ENCODE measurements at places on chromosomes 1 and 21.

DNA sequence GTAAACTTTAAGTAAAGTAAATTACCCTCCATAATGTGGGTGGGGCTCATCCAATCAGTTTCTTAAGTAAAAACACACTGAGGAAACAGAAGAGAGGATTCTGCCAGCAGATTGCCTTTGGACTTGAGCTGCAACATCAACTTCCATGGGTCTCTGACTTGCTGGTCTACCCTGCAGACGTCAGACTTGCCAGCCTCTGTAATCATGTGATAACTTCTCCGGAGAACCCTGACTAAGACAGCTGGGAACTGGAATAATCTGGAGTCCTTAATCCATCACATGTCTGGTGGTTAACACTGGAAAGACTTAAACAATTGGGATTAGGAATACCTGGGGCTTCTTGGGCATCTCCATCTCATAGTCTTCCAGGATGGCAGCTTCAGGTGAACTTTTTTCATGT lies 13.2 kb upstream of the CEP350 start:
- DNase-seq = no peak

- no peak for DNase-seq
Measured at GRCh38 chr21:39251326-39251725, 62.1 kb downstream of the BRWD1 start.

- DNase-seq = no peak
Measured at GRCh38 chr1:17199267-17200044, 5.5 kb upstream of the PADI1 start.

DNA sequence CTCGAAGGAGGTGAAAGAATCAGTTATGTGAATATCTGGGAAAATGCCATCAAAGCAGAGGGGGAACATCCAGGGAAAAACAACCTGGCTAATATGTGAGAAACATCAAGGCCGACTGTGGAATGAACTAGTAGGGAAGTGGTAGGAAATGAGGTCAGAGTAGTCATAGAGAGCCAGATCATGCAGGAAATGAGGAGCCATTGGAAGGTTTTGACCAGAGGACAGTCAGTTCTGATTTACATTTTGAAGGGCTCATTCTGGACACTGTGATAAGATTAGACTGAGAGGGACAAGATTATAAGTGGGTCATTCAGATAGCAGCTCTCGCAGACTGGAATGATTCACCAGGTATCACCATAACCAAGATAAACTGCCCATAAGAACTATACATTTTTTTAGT lies 63.7 kb downstream of the SYT14 start:
- DNase-seq = no peak

GRCh38 chr1:166705376-166706289 lies 133.6 kb upstream of the POGK start:
- peak; percentile 88 for DNase-seq

DNA sequence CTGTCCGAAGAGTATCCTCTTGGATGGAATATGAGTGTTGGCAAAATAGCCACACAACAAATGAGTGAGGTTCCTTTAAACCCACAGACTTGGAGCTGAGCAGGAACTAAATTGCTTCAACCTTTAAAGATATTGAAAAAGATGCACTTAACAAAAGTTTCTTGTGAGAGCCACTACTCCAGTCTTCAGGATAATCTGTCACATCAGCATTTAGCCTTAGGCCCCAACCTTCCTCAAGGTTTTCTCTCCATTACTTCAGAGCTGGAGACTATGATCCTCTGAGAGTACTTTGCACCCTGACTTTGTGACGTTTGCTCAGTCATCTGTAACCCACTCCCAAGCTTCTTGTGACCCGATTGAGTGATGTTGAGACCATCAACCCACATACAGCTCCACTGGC lies 212.8 kb downstream of the LRRC40 start:
- no peak for DNase-seq

DNA sequence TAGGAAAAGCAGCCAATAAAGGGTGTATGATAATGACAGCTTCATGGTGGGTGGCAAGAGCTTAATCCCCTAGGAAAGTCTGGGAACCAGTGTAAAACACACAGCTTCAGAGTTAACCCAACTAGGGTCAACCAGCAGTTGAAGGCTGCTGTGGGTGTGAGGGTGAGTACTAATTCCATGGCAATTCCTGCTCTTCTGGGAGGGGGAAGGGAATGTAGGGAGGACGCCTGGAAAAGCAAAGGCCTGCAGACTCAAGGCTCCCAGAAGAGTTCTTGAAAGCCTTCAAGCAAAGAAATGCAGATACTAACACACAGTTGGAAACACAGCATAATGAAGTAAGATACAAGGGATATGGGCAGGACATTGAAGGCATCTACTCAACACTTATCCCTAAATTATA lies 28.1 kb downstream of the TTLL7 start:
- no peak for DNase-seq

DNA sequence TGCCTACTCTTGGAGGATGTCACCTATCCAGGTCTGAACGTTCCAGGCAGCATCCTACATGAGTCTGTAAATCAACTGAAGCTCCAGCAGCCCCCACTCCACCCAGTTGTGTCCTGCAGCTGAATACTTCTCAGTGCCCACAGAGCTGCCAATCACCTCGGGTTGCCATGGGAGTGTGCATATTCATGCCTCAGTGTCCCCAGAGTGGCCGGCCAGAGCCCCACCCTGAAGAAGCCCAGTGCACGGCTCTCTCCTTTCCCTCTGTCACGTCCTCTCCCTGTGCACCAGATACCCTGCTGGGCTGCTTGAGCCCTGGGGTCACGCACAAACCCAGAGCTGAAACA lies 16.1 kb upstream of the GSTM4 start:
- DNase-seq = no peak

- no peak for DNase-seq
Measured at GRCh38 chr1:80919426-80919825, 881.3 kb upstream of the ADGRL2 start.

- no peak for DNase-seq
Measured at GRCh38 chr1:6918186-6918924, 133.1 kb downstream of the CAMTA1 start.

GRCh38 chr1:75579046-75579445 lies 31.9 kb downstream of the SLC44A5 start:
- DNase-seq = no peak

GRCh38 chr1:28144203-28145135 lies 32.0 kb downstream of the PTAFR start:
- no peak for DNase-seq

- DNase-seq = no peak
Measured at GRCh38 chr1:36879613-36880012, 154.7 kb downstream of the GRIK3 start.
